ENCODE measurements at places on chromosomes 12 and 14.

DNA sequence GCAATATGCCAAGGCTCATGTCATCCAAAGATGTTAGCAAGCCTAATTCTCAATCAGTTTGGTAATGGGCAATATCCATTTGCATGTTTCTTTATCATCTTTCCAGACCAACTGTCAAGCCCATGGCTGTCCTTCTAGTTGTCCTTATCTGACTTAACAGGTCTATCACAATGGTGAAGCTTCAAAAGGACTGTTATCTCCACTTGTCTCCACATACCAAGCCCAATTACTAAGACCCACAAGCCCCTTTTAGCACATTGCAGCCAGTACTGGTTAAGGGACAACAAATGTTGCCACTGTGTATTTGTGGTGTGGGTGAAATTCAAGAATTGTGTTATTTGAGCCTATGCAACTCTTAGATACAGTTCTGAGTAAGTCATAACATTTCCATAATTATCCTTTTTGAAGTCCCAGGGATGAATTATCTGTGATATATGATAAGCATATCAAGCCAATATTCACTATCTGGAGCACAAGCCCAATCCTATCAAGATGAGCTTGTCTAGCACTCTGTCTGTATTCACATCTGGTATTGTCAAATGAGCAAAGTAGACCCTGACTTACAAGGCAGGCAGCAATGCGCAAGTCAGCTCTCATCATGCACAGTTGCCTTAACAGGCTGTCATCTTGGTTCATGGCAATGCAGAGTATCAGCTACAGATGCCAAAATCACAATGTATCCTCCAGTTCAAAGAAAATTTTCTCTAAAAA lies 19.3 kb upstream of the ST8SIA1 start:
- no peak for DNase-seq

DNA sequence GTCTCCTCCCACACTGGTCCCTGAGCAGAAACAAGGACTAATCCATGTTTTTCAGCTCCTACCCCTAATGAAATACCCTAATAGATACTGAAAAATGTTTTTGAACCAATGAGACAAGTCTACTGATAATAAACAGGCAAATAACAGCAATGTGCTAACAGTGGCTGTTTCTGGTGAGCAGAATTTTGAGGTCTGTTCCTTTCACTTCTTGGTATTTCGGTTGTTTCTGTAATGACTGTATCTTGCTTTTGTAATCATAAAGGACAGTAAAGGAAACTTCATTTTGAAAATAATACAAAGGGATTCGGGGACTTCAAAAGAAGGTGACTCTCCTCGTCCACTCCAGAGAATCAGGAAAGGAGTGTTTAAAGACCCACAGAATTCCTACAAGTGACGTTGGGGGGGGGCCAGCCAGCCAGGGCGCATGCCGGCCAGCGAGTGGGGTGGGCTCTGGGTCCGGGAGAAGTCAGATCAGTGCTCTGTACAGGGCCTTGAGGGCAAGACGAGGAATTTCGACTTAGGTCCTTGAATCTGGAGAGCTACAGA lies 1.1 kb upstream of the CD9 start:
- DNase-seq: no peak

DNA sequence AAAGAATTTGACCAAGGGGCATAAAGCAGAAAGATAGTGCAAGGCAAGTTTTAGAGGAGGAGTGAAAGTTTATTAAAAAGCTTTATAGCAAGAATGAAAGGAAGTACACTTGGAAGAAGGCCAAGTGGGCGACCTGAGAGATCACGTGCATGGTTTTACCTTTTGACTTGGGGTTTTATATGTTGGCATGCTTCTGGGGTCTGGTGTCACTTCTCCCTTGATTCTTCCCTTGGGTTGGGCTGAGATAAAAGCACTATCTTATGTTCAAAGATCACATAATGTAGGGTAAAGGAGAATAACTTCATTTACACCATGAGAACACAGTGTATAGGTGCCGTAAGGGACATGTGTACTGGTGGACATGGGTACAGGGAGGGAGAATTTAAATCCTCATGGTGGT lies 17.7 kb upstream of the TMEM30B start:
- DNase-seq: no peak

- no peak for DNase-seq
Measured at GRCh38 chr12:60349232-60349978, 753.6 kb downstream of the SLC16A7 start.

- no peak for DNase-seq
Measured at GRCh38 chr12:87096082-87096585, 839.9 kb upstream of the MGAT4C start.

DNA sequence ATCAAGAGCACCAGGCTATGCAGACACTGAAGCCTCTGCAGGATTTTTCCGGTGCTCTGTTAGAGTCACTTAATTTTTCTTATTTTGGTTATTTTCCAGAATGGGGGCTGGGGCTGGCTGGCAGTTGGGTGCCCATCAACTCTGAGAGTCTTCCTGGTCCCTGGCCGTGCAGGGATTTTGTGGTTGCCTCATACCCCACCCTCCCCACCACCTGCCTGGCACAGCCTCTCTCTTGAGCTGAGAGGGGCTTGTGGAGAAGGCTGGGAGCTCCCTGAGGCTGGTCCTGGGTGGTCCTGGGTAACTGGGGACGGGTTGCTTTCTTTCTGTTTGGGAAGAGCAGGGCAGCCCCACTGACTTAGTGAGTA lies 23.3 kb downstream of the LRTM2 start:
- no peak for DNase-seq

DNA sequence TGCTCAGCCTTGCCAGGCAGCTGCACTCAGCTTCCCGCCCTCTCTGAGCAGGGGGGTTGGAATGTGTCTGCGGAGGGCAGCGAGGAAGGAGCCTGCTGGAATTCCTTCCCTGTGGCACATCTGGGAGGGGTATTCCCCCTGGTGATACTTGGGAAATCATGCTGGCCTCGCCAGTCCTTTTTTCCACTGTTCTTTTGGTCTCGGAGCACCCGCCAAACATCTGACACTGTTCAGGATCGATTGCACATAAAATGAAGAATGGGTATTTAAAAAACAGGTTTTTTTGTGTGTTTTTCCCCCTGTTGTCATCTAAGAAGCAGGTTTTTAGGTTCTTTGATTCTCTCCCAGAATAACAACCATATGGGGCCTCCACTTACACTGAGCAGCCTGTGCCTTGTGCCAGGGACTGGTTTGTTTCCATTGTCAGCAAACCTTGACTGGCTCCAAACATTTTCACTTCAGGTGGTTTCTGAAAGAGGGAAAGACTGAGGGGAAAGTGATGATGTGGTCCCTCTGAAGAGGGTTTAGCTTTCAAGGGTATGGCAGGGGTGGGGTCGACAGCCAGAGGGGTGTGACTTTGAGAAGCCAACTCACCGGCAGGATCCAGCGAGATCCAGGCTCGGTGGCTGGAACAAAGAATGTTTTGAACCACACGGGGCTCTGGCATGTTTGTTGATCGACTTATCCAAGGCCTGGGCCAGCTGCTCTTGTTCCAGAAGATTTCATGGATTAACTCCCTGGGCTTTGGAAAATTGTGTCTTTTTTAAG lies 215.1 kb downstream of the CACNA1C start:
- DNase-seq: no peak

DNA sequence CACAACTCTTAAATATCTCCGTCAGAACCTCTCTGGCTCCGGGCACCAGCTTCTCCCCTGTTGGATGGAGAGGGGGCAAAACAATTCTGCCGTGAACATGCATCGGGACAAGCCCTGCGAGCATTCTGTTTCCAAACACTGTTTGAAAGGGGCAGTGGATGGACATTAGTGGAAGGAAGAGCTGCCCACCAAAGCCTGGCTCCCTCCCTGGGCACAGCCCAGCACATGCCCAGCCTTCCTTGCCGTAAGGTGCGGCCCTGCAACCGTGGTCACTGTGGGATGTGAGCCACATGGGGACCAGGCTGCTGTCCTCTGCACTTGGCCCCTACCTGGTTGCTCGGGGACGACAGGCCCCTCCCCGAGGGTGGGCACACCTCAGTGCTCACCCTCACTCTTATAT lies 54.0 kb downstream of the TRAFD1 start:
- no peak for DNase-seq

DNA sequence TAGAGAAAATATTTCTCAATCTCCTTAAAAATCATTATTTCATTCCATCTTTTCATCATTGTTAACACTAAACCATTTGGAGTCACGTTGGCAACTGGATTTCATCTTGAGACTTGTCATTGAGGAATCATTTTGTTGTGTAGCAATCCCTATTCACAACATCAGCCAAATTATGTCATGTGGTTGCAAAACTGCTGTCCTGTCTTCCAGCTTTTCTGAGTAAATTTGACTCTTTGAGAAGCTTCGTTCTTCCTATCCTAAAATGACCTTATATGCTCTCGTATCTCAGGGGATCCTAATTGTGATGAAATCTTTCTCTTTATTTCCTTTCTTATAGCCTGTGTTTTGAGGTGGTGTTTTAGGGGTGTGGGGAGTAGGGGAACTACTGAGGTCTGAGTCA lies 30.6 kb upstream of the KICS2 start:
- DNase-seq: no peak

- no peak for DNase-seq
Measured at GRCh38 chr14:104979758-104980610, 1.8 kb upstream of the AHNAK2 start.

DNA sequence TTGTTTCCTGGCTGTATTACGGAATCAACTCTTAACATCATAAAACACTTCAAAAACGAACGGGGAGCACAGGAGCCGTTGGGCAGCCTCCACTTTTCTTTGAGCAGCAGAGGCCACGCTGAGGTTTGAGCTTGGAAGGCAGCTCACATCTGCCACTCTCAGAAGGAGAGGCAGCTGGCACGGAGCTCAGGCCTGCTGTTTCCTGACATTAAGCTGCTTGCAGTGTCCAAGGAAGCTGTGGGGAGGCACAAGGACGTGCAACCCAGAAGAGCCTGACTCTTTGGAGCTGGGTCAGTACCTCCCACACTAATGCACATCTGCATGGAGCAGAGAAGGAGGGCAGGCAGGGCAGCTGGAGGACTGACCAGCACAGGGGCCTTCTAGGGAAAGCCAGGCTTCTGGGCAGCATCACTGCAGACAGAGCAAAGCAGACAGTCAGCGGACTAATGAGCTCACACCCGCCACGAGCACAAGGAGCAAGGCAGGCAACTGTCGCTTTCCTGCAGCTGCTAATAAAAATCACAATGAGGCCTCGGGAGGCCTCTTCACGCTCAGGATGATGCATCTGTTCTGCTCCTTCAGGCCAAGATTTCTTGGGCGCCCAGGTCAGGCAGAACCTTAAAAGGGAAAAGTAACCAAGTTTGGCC lies 211.1 kb downstream of the GLT1D1 start:
- DNase-seq: no peak

- DNase-seq: no peak
Measured at GRCh38 chr12:79938843-79939242, 3.9 kb upstream of the PPP1R12A start.

DNA sequence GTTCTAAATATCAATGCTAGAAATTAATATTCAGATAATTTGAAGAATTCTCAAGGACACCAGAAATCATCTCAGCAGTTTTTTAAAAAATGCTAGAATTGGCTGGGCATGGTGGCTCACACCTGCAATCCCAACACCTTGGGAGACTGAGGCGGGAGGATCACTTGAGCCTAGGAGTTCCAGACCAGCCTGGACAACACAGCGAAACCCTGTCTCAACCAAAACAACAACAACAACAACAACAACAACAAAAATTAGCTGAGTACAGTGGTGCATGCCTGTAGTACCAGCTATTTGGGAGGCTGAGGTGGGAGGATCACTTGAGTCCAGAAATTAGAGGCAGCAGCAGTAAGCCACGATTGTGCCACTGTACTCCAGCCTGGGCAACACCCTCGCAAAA lies 3.2 kb upstream of the MDP1 start:
- DNase-seq: no peak

DNA sequence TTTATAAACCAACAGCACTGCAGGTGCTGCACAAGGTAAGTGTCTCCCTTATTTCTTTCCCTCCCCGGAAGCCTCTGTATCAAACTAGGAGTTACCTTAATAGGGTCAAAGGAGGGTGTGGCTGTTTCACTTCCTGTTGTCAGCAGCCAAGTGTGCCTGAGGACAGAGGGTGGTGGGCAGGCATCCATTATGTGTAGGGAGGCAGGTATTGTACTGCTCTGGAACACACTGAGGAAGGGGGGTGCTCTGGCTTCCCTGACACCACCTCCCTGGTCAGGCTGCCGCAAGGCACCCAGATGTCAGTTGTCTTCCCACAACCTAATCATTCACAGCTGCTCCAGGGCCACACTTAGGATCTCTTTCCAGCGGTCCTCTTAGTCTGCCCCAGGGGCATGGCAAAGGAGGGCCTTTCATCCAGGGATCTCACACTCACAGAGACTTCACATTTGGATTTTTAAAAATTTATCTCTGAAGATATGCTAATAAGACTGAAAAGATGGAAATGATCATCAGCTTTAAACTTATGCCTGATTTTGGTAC lies 132.0 kb upstream of the ARHGAP5 start:
- no peak for DNase-seq

- DNase-seq: no peak
Measured at GRCh38 chr14:37620856-37621255, 25.4 kb downstream of the TTC6 start.

DNA sequence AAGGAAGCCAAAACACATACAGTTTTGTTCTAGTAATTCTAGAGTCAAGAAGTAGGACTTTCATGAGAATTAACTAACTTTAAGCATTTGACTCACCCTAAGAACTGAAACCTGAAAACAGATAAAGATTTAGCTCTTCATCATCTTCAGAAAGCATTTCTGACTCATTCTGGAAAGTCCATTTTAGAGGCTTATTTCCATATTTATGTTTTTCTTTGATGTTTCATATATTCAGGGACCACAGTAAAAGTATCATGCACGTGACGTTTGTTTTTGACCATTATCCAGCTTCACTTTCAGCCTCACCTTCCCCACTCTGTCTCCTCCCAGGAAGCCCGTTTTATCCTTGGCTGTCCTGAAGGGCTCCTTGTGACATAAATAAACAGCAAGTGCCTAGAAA lies 79.2 kb downstream of the MDGA2 start:
- no peak for DNase-seq

GRCh38 chr12:45612044-45612794 lies 117.3 kb upstream of the ARID2 start:
- DNase-seq: no peak

DNA sequence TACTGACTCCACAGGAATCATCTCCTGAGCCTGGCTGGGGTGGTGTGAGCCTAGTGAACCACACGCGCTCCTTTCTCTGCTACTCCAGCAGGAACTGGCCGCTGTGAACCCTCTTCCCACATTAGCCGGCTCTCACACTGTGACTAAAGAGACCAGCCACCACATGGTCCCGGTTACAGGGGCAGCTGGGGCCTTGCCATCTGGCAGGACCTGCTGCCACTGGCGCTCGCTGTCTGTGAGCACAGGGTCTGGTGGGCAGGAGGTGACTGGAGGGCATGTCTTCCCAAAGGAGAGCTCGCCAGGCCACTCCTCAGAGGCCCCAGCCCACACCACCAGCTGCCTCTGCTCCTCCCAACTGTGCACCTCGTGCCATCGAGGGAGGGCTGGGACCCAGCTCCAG lies 99.3 kb downstream of the SINHCAF start:
- no peak for DNase-seq

- no peak for DNase-seq
Measured at GRCh38 chr12:52013626-52014310, 7.0 kb downstream of the TAMALIN start.

DNA sequence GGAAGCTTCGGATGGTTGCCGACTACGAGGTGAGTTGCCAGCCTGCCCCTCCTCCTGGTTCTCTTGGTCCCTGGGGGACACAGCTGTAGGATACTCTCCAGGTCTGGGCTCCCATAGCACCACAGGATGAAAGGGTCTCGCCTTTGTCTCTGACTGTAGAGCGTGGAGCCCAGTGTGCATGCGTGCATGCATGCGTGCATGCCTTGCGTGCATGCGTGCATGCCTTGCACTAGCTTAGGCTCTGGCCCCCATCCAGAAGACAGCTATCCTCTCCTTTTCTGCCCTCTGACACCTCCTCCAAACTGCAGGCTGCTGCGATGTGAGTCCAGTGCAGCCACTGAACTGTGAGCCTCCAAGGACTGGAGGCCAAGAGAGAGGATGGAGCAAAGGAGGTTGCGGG lies 19.1 kb downstream of the NGB start:
- no peak for DNase-seq

Measured in activated CD4-positive, alpha-beta T cell treated with anti-CD3 and anti-CD28 coated beads for 48 hours (primary cell).